ENCODE measurements at places on chromosomes 5 and 9. TPM values are rescaled to one million over a fixed set of nuclear protein-coding genes. Genes with fewer than 3 reads are reported as not detected.

GFI1B gene
- 0.12 TPM for polyA plus RNA-seq

SPEF2 gene
- polyA plus RNA-seq, result 0.32 TPM

SLC2A6 gene
- 2.2 TPM for polyA plus RNA-seq

LIX1 gene
- polyA plus RNA-seq, result under 0.01 TPM

MYMK gene
- polyA plus RNA-seq, result 0.60 TPM

LCN2 gene
- 0.69 TPM for polyA plus RNA-seq
